ENCODE measurements at places on chromosomes 6 and 20.

DNA sequence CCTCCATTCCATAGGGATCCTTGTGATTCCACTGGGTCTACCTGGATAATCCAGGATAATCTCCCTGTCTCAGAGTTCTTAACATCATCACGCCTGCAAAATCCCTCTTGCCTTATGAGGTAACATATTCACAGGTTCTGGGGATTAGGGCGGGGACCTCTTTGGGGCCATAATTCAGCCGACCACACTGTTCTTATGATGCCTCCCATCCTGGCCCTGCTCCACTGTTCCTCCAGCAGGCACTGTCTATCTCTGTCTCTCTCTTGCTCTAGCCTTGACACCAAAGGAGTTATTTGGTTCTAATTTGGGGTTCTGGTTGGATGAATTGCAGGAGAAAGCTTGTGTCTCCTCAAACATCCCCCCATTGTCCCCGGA lies 168.1 kb downstream of the NFATC2 start:
- DNase-seq, result no peak

GRCh38 chr6:40492187-40492586 lies 95.0 kb downstream of the LRFN2 start:
- DNase-seq, result no peak

GRCh38 chr6:76072562-76072961 lies at the start of gene IMPG1:
IMPG1 (minus strand) TSS chr6:76072662; CDS start chr6:76072488, 174 bp downstream.
- DNase-seq, result no peak

GRCh38 chr6:54878718-54879117 lies 32.1 kb downstream of the FAM83B start:
- no peak for DNase-seq

DNA sequence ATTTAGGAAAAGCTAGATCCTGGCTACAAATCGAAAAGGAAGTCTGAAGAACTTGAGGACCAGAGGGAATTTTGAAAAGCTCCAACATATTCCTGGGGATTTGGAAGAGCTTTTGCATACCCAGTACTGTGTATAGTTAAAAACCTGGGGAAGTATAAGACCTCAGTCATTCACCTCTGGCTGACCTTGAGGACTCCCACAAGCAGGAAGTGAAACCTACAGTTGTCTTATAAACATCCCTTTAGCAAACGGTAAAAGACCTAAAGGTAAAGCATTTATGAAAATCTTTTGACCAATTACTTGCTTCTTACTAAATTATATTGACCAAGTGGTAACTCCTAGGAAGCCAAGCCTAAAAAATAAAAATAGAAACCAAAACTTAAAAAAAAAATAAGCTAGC lies 175.0 kb downstream of the HAO1 start:
- DNase-seq, result no peak

DNA sequence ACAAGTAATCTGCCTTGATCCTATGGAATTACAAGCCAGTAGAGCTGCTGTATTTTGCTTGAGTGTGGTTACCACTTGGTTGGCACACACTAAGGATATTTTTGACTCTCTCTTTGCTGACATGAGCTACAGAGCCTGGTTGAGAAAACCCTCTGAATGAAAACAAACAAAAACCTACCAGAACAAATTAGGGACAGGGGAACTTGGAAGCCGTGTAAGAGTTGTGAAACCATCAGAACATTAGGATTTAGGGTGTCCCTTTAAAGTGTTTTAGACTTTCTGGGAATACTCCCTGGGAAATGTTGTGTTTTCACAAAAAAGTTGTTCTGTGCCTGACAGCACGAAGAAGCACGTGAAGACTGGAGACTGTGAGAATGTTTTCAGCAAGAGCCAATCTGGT lies 20.5 kb upstream of the PDE7B start:
- no peak for DNase-seq

DNA sequence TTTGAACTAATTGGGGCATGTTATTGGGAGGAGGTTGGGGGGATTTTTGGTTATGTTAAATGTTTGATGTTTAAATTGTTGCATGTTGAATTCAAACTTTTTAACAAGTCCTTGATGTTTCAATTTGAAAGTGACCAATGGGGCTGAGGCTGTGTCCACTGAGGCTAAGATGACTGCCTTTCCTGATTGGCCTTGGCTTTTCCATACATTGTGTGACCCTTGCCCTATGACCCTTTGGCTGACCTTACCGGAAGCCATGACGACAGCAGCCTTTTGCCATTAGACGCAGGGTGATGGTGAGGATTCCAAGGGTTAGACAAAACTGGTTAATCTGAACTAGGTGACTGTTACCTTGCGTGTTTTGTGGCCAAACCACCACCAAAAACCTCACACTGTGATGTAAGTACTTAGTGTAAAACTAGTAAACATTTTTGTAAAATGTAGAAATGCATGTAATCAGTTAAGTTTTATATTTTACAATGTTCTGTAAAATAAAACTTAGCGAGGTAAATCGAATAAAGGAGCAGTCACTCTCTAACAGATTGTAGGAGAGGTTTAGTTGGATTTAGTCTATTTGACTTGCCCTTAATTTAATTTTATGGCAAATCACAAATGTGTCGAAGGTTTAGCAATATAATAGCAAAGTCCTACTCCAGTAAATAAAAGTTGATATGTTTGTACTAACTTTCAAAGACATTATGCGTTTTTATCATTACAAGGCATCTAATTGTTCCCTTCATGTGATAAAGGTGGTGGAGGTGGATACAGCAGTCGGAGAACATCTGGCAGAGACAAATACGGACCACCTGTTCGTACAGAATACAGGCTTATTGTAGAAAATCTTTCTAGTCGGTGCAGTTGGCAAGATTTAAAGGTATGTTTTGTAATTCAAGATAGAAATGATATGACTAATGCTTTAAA lies 1.6 kb downstream of the SRSF6 start:
- peak; percentile 19 for DNase-seq

- DNase-seq, result no peak
Observed at GRCh38 chr6:154125421-154125820, 86.4 kb downstream of the OPRM1 start.

- no peak for DNase-seq
Observed at GRCh38 chr20:33042430-33042829, 11.0 kb downstream of the BPIFB6 start.

DNA sequence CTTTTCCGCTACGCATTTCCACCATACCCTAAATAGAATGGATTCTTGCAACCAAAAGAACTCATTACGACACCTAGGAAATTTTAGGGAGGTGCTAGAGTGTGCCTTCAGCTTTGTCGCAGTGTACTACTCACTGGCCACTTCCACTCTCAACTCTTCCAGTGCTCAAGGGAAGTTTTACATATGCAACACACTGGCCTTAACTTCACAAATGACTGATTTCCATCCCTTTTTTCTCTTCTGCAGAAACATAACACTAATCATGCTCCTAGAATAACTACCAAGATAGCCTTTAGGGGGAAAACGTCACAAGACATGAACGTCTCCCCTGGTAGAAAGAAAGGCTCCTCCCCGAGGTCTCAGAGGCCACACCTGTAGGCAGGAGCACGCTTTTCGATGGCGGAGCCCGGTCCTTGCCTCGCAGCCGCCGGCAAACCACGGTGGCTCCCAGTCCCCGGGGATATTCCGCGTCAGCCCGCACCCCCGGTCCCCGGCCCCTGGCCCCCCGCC lies 584 bp downstream of the LYRM4 start:
- DNase-seq, result peak; percentile 70

GRCh38 chr6:37635319-37635718 lies 62.4 kb downstream of the MDGA1 start:
- no peak for DNase-seq

GRCh38 chr6:90508753-90509152 lies 78.1 kb downstream of the MAP3K7 start:
- DNase-seq, result no peak

DNA sequence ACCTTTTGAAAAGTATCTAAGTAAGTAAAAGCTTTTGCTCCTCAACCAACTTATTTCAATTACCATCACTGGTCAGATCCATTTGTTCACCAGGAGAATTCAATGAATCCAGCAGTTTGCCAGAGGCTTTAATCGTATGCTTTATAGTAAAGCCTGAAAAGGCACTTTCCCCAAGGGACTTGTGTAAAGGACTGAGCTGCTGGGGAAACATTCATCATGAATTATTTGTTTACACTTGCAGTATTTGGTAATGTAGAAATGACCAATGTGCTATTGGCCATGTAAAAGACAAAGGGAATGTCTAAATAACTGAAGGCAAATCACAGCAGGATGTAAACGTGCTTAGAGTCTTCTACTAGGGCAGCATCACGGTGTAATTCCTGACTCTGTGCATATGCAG lies 471.4 kb downstream of the ADGRB3 start:
- no peak for DNase-seq

DNA sequence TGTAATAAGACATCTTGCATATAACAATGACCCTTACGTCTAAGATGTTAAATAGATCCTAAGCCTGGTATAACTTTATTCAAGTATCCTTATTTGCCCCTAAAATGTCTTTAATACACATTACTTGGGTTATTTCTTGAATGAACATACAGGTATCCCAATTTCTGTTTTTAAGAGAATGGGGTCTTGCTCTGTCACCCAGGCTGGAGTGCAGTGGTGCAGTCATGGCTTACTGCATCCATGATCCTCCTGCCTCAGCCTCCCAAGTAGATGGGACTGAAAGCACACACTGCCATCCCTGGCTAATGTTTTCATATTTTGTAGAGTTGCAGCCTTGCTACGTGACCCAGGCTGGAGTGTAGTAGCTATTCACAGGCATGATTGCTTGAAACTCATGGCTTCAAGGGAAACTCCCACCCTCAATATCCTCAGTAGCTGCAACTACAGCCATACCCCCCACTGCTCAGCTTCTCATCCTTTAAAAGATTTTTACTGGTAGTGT lies 10.4 kb upstream of the ZNFX1 start:
- DNase-seq, result no peak

DNA sequence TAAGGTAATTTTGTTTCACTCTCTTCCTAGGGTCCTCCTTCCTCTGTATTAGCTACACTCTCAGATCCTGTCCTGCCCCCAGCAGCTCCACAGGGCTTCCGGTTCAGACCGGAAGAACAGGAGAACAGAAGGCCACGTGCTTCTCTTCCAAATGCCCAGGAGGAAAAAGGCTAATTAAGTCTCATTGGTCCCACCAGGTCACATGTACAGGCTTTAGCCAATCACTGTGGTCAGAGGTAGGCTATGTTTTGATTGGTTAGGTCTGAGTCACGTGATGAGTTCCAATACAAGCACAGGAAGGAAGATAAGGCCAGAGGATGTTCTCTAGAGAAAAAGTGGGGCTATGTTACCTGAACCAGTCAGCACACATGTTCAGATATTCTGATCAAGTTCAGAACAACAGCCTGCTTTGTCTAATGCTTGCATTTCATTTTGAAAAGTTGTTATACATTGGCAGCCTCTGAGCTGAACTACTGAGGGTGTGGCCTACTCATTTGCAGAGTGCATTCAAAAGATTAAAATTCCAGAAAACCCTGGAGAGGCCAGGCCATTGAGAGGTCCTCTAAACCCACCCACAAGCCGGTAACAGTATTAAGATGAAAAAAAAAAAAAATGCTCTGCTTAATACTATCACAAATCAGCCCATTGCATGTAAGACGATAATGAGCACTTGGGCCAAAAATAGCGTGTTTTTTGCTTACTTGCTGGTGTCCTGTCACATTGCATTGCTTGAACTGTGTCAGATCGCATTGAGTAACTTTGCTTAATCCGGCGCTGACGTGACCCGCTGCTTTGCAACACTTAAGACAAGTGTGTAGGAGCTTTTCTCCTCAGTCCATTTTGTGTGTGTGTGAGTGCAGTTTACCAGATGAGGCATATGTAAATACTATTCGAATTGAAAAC lies 170.3 kb downstream of the TSHZ2 start:
- DNase-seq, result no peak

DNA sequence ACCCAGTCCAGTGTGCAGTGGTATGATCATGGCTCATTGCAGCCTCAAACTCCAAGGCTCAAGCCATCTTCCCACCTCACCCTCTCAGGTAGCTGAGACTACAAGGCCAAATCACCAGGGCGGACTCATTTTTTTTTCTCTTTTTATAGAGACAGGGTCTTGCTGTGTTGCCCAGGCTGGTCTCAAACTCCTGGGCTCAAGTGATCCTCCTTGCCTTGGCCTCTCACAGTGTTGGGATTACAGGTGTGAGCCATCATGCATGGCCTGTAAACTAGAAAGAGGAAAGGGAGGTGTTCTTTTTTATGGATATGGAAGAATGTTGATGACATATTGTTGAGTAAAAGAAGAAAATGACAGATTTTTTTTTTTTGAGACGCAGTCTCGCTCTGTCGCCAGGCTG lies 5.1 kb upstream of the BEND3 start:
- DNase-seq, result no peak

- no peak for DNase-seq
Observed at GRCh38 chr20:20079102-20079784, 26.9 kb downstream of the CFAP61 start.

DNA sequence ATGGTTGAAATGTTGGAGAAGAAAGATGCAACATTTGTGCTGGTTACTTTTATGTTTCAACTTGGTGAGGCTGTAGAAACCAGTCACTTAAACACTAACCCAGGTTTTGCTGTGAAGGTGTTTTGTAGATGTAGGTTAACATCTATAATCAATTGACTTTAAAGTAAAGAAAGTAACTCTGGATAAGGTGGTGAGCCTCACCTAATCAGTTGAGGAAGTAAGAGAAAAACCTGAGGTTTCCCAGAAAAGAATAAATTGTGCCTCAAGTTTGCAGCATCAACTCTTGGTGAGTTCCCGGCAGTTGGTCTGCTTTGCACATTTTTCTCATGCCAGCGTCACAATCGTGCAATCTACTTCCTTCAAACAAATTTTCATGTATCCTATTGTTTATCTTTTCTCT lies 673.4 kb downstream of the QKI start:
- DNase-seq, result no peak

DNA sequence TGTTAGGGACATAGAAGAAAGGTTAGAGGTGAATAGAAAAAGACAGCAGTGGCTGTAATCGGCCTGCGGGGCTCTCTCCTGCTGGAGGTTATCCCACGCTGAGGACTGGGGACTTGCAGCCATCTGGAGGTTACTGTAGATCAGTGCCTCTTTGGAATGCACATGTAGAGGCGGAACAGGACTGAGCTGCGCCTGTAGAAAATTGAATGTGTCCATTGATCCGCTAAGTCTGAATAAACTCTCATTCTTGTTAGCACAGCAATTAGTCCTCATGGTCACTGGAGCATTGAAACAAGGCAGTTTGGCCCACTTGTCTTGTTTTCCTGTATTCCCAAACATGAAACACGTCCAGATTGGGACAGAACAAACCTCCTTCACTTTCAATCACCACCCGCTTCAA lies 46.3 kb upstream of the F13A1 start:
- no peak for DNase-seq

DNA sequence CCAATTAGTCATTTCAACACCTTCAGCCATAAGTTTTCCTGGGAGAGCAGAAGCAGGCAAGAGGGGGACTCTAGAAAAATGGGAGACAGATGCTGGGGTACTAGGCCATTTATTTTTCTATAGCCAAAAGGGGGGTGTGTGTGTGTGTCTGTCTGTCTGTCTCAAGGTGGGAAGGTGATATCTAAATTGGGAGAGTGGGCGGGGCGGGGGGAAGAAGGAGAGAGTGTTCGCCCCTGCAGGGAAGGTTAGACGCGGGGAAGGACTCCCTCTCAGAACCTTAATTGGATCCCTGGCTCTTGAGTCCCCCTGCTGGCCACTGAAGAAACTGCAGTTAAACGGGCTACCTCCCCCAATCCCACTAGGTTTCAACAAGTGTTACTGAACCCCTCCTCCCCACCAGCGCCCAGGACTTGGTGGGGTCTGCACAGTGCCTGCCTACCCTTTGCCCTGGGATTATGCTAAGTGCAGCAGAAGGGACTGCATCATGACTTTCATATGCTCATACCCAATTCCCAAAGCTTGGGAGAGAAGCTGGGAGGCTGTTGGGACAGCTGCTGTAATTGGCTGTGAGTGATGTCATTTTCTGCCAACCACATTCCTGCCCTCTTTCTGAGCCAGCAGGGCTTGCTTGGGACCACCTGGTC lies 45.8 kb downstream of the FOXP4 start:
- peak; percentile 85 for DNase-seq

Measured in activated CD8-positive, alpha-beta memory T cell treated with anti-CD3 and anti-CD28 coated beads, Interleukin-2, amount 50 U/mL, for 4 hours (primary cell).